Head of caudate nucleus (tissue), 42 donors: ENCODE measurements at places on chromosomes 7 and 10.

- DNase-seq, result peak; percentile 20
These were observed 760 bp upstream of the KCTD7 start for GRCh38 chr7:66627881-66628360.

- no peak for DNase-seq
These were observed 764 bp upstream of the FAM131B start for GRCh38 chr7:143363016-143363937.

DNA sequence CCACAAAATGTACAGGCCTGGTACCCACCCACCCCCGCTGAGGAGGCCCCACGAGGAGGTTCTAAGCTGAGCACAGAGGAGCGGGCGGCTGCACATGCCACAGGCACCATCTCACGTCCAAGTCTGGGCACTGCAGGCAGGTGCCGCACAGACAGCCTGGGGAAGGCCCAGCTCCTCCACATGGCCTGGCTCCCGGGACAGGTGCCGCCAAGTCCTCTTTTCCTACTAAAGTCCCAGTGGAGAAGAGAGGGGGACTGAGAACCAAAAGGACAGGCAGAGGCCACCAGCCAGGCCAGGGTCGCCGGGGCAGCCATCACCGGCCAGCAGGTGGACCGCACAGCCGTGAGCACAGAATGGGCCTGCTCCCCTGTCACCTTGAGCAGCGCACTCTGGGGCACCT is 91.1 kb downstream of the MAD1L1 start:
- peak; percentile 50 for DNase-seq

GRCh38 chr7:38842746-38843145 is 66.2 kb downstream of the VPS41 start:
- no peak for DNase-seq

DNA sequence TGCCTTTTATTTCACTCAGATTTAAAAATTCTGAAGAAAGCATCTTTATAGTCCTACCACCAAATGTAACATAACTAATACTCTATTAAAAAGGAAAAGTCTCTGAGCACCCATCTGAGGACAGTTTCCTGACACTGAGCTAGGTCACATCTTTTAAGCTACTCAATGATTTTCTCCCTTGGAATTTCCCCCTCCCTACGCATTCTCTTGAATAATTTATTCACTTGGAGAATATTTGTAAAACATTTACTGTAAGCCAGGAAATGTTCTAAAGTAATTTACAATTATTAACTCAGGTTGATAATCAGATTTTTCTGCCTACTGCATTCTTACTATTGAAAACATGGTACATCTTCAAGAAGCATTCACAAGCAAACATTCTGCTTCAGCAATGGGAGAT is 297.2 kb upstream of the VSTM2A start:
- no peak for DNase-seq

DNA sequence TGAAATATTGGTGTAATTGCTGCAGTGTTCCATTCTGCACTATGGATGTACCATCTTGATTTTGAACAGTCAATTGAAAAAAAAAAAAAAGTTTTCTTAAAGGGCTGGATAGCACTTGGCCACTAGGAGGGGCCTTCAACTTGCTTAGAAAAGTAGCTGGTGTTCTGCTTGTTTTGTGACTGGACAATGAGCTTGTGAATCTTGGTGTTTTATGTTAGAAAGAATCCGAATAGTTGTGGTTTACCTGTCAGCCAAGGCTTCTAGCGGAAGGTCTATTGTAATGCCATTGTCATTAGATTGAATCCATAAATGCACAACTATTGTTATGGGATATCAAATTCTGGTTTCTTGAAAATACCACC is 77.1 kb downstream of the BMPER start:
- DNase-seq, result no peak
